Suppressor macrophage (primary cell): ENCODE measurements at places on chromosomes 7 and 10.

GRCh38 chr7:87199241-87199640, 20.3 kb downstream of the TMEM243 start:
- DNase-seq: no peak

- peak; percentile 31 for DNase-seq
These were observed 1.1 kb downstream of the TRRAP start for GRCh38 chr7:98879198-98879978.

DNA sequence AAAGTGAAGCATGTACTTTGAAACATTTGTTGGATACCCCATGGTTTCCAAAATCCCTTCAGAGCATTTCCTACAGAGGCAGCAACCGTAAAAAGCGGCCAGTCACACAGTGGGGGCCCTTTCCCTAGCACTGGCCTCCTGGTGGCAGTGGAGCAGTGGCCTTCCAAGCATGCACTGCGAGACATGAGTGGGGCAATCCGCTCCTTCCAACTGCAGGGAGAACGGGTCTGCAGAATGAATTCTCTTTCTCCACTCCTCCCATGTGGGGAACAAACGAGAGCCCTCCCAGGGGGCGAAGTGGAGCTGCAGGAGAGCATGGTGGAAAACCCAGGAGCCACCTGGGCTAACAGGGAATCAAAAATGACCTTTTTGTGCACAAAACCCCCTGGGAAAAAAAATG, 542.9 kb upstream of the GALNT17 start:
- no peak for DNase-seq

DNA sequence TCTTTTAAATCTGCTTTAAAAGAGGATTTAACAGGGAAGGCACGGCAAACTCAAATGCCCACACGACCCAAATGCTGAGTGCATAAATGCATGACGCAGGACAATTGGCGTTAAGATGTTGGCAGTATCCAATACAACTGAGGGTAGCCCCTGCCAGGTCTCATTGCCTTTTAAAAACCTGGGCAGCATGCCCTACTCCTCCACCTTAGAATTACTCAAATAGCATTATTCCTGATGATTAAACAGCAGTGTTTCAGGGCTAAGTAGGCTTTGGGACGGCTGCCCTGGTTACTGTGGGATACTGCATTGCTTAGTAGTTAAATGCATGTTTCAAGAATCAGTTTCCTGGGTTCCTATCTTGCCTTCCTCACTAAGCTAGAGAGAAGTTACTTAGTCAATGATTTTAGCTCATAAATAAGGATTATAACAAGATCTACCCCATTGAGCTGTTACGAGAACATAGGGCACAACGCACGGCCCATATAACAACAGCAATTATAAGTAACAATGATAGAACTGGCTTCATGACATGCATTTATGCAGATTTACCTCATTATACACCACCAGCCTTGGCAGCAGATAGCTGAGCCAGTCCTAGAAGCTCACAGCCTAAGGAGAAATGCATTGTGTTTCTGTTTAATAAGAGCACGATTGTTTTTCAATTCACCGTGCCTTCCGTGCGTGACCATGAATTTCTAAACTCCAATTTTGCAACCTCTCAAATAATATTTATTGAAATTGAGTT, 7.9 kb downstream of the TUBAL3 start:
- DNase-seq: no peak

GRCh38 chr7:19798986-19799385, 25.6 kb upstream of the TMEM196 start:
- no peak for DNase-seq
